ENCODE measurements at places on chromosomes 7 and 10. TPM values are rescaled to one million over a fixed set of nuclear protein-coding genes. Genes with fewer than 3 reads are reported as not detected.
A peak's percentile ranks its signal among the peaks of the same experiment; 100 is the strongest.

Gene FAM180A
- 2.8 TPM for total RNA-seq

DNA sequence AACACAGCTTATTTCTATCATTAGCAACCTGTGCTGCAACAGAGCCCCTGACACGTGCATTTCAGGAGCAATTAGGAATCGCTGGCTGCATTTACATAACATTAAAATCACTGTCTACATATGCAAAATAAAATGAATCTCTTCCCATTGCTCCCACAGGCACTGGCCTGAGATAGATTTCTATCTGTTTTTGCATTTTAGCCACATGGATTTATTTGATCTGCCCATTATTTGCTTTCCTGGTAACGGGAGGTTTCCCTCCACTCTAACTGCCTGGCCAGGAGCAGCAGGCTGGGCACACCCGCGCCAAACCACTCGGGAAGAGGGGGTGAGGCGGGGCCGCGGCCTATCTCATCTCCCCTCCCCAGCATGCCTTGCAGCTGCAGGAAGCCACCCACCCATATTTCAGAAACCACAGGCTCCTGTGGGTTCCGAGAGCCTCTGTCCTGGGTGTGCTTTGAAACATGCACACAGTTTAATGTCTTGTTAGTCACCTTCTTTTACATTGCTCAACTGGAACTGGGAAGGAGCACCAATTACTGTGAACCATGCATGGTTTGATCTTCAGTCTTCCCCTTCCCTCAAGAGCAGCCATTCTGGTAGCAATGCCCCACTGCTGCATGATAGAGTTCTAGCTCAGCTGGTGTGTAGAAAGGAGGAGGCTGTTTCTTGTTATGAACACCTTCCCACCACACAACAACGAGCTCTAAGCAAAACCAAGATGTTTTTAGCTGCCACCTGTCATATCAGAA is 37.7 kb upstream of the IKZF1 start:
- no peak for ATAC-seq

DNA sequence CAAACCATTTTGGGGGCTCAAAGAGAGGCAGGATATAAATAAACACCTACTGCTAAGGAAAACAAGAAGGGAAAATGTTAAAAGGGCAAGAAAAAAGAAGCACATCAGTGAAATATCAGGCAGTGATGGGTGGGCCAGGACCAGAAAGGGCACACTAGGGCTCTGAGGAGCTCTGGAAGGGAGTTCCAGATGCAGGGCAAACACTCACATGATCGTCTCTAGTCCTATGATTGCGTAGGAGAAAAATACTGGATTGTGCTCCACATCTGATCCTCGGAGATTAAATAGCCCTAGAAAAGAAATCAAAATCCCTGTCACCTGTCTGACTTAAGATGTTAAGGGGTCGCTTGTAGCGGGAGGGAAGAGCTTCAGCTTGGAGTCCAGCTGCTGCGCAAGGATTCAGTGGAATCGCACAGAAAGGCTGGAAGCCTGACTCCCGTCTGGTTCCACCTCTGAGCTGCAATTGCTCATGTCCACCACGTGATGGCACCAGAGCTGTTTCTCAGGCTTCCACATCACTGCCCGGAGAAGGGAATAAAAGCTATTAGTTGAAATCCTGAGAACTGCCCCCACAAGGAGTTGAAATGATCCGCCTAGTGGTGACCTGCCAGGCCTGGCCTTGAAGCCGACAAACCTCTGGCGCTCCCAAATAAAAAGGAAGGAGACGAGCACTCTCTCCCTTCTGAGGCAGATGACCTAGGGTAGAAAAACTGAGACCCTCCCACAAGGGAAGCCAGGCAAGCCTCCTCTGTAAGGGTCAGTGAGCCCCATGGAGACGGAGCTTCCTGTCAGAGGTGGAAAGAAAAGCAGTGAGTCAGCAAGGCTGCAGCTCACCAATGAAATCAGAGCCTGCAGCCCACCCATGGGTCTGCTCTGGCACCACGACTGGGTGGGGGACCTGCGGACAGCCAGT is 39.2 kb downstream of the XPNPEP1 start:
- peak; percentile 92 for ATAC-seq

- ATAC-seq: peak; percentile 55
These were observed 32.1 kb upstream of the CCSER2 start for GRCh38 chr10:84296091-84296981.

DNA sequence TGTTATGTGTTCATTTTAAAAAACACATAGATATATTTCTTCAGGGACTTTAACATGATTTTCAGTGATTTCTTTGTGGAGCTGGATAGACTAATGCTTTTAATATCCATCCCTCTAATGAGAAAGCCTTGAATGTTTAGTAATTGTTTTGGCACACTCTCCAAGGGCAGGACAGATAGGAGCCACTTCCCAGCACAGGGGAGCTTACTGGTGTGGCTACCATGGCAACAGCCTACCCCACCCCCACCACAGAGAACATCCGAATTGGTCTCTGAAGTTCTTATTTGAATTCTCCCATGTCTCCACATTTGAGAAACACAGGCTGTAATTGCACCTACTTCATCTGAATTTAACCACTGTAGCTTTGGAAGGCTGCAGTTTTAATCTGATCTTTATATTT is 87.7 kb downstream of the PRKG1 start:
- ATAC-seq: no peak

Gene LIPK
- total RNA-seq: not detected

GRCh38 chr7:2008936-2009540 is 223.7 kb downstream of the MAD1L1 start:
- ATAC-seq: peak; percentile 26

GRCh38 chr7:26291699-26292538 is at the start of gene SNX10:
SNX10 (plus strand) TSS chr7:26291862; CDS start chr7:26346443, 54,581 bp downstream.
- ATAC-seq: peak; percentile 48

- ATAC-seq: no peak
These were observed 8.9 kb upstream of the MRPS24 start for GRCh38 chr7:43877968-43878864.

- ATAC-seq: peak; percentile 64
These were observed 55.2 kb downstream of the EGFR start for GRCh38 chr7:55073976-55074528.

DNA sequence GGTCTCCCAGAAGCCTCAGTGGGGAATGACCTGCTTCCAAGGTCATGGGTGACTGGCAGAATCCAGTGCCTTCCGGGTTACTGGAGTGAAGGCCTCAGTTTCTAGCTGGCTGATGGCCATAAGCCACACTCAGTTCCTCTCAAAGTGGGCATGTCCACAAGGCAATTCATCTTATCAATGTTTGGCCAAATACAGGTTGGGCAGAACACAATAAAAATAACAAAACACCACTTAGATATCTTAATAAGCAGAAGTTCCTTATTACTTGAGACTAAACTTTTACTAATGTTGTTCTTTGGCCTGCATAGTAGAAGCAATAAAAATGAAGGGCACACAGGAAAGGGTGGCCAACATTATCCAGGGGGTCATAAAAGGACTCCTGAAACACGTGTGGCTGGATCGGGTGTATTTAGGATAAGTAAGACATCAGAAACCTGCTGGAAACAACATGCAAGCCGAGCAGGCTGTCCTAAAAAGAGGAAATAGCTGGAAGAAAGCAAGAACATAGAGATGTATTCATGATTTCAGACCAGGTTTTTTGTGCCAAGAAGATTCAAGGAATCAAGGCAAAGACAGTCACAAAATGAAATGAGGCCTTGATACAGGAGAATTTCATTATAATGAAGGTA is 19.6 kb upstream of the AKR1C2 start:
- no peak for ATAC-seq

Gene GAD2
- total RNA-seq: not detected

GRCh38 chr10:132113206-132113605 is 47.5 kb downstream of the JAKMIP3 start:
- no peak for ATAC-seq

DNA sequence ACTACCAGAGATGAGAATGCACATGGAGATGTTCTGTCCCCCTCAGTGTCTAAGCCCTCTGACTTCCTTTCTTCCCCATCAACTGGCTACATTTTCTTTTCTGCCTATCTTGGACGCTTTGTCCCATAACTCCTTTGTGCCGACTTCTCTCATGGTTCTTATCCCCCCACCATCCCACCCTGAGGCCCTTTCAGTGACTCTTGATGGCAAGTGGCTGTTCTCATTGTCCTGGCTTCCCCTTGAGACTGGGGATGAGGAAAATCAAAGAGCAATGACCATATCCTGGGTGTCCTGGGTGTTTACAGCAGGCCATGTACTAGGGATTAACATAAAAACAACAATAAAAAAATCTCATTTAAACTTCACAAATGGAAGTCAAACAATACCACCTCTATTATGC is 18.8 kb upstream of the GGCT start:
- ATAC-seq: no peak

GRCh38 chr10:121774404-121774803 is 153.4 kb downstream of the ATE1 start:
- ATAC-seq: no peak

DNA sequence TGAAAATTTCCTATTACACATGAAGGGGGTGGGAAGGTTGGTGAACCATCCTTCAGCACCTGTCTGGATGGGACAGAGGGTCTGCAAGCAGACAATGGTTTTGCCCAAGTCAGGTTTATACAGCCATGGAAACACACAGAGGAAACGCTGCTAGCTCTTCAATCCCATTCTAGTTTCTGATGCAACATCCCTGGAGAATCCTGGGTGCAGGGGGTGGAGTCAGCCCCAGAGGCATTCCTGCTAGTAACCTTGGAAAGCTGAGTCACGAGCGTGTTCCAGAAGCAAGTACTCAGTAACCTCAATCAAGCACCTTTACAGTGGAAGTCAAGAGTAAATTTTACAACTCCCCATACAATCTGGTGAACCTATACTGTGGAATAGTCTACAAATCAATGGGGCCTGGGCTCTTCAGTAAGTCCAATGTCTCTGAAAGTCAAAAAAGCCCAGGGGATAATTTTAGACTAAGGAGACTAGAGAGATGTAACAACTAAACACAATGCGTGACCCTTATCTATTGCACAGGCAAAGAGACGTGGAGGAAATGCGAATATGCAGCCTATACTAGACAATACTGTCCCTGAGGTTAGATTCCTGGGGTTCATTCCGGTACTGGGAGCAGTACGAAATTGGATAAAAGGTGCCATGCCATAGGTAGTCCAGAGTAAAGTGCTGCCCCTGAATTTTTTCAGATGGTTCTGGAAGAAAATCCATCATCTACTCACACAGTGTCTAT is 95.4 kb downstream of the ZRANB1 start:
- peak; percentile 57 for ATAC-seq

DNA sequence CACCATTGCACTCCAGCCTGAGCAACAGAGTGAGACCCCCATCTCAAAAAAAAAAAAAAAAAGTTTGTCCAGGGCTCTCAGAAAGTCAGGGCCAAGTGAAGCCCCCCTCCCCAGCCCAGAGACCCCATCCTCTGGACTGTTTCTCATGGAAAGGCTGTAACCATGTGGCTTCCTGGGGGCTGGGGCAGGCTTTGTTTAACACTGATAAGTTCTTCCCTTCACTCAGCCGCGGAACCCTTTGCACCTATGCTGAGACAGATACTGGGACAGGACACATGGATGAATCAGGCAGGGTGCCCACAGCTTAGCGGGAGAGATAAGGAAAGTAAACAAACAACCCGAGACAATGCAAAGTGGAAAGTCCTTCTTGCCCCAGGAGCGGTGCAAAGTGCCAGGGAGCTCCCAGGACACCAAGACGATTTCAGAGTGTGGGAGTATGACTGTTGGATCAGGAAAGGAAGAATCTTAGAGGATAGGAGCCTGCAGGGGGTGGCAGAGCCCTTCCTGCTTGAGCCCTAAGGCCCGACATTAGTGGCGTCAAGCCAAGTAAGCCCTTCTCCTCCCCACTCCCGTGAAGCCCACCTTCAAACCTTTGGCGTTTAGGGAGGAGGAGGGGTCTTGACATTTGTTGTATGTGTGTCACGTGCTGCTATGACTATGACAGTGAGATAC is 11.6 kb downstream of the MLXIPL start:
- no peak for ATAC-seq

- no peak for ATAC-seq
These were observed 259.5 kb upstream of the LRRN3 start for GRCh38 chr7:110831419-110831818.

- no peak for ATAC-seq
These were observed 82.6 kb downstream of the DNMBP start for GRCh38 chr10:99926925-99927720.

GRCh38 chr7:154699417-154699816 is 303.5 kb downstream of the PAXIP1 start:
- no peak for ATAC-seq

DNA sequence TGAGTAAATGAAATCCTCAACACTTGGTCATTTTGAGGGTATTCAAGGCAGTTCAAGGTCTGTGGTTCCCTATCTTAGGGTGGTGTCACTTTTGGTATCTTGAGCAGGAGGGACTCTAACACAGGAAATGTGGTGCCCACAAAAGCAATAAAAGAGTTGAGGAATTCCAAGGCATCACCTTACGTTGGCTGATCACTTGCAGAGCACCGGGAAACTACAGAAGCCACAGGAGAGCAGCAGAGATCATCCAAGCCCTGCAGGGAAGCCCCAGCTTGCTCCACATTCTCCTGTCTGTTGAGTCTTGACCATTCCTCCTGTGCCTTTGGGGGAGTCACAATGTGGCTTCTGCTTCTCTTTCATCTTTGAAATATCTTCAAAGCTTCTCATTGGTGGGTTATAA is 565.8 kb upstream of the ADARB2 start:
- no peak for ATAC-seq

GRCh38 chr10:110820321-110820814 is 51.4 kb upstream of the PDCD4 start:
- ATAC-seq: peak; percentile 73

- ATAC-seq: no peak
These were observed 49.8 kb downstream of the SEMA3E start for GRCh38 chr7:83599131-83599530.

Gene COL28A1
- total RNA-seq: 20.7 TPM

Gene HABP2
- total RNA-seq: not detected

DNA sequence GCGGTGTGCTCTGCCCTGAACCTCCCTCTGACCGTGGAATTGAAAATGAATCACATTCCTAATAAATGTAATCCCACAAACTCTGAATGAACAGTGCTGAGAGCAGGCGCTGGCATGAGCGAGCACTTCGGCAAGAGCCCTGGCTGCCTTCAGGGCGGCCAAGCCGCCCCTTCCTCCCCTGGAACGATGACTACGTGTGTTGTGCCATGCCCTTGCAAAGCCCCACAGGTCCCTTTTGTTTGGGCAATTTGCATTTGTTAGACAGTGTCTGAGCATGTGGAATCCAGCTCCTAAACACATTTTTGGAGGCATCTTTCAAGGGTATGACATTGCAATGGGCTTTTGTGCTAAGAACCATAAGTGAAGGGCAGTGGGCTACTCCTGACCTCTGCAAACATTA is 95.6 kb upstream of the MKI67 start:
- ATAC-seq: no peak

DNA sequence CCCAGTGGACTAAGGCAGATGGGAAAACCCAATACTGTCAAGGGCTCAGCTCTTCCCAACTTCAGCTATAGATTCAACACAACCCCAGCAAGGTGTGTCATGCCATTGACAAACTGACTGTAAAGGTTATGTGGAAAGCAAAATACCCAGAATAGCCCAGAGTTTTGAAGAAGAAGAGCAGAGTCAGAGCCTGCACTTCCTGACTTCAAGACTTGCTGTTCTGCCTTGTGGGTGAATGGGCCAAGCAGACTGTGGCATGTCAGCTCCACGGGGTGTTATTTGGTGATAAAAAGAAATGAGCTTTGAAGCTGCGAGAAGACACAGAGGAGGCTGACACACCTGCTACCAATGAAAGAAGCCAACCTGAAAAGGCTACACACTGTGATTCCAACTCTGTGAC is 89.7 kb downstream of the NKX6-2 start:
- no peak for ATAC-seq
